ENCODE measurements at places on chromosomes 3 and 15.
A peak's percentile ranks its signal among the peaks of the same experiment; 100 is the strongest.

DNA sequence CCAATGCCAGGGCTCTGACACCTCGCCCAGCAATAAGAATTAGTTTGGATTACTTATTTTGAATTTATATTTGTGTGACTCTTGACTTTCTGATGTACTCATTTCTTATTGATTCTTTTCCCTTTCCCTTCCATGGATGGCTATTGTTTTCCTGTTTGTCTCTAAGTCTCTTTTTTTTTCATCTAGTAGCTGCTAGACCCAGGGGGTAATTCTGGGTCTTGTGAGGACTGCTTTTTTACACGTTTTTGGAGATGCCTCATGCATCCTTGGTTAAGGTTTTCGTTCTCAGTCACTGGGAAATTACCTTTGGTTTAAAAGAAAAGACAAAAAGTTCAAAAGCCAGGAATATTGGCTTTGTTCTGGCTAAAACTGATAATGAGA lies 70.2 kb upstream of the STRIT1 start:
- DNase-seq = no peak

DNA sequence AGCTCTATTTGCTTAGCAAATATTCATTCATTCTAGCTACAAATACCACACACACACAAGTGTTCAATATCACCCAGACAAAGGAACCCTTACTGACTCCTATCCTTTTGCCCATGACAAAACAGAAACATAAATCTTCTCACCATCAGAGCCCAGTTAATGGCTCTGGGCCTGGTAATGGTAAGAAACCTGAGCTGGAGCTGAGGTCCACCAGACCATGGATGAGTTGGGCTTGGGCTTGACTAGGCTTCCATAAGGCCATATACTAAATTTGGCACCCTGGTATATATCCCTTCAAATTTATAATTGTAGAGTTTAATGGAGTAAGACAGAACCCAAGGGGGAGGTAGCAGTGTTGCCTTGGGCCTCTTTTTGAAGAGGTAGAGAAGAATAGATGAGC lies 29.4 kb downstream of the GPR176 start:
- DNase-seq = no peak

GRCh38 chr15:101000271-101000681 lies 81.1 kb downstream of the LRRK1 start:
- DNase-seq = no peak

GRCh38 chr3:141940194-141940776 lies 63.8 kb downstream of the ATP1B3 start:
- DNase-seq = no peak

DNA sequence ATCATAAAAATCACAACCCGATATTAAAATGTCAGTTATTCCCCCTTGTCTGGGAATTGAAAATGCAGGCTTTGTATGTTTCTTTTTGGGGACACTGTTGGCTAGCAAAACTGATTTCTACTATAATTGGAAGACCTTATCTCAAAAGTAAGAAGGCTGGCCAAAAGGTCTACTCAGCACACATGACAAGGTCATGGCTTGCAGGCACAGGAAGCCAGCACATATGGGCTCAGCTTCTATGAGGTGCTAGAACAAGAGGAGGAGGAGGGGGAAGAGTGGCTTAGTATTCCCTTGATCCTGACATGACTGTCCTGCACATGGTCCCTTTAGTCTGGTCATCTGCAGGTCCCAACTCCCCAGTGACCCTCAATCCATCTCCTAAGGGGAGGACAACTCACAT lies 681.2 kb downstream of the SQOR start:
- DNase-seq = no peak

DNA sequence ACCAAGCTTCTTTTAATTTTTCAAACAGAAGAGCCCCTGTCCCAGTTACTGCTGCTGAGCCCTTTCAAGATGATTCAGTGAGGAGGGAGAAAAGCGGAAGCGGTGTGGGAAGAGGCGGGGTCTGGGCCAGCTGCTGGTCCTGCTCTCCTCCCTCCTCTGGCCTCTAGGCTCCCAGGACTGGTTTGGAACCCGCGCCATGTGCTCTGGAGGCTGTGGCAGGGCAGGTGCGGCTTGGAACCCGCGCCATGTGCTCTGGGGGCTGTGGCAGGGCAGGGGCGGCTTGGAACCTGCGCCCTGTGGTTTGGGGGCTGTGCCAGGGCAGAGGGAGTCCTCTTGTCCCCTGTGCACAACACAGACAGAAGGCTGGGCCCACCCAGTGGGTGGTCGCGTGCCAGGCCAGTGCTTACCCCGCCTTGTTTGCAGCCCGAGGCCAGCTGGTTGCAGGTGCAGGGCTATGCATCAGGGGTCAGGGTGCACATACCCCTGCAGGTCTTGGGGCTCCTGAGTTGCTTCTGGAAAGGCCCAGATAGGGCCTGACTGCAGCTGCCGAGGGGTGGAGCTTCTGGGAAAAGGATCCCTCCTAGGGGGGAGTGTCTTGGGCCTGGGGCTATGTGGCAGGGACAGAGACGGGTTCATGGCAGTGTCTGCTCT lies 12.2 kb downstream of the ALG1L2 start:
- DNase-seq = no peak

DNA sequence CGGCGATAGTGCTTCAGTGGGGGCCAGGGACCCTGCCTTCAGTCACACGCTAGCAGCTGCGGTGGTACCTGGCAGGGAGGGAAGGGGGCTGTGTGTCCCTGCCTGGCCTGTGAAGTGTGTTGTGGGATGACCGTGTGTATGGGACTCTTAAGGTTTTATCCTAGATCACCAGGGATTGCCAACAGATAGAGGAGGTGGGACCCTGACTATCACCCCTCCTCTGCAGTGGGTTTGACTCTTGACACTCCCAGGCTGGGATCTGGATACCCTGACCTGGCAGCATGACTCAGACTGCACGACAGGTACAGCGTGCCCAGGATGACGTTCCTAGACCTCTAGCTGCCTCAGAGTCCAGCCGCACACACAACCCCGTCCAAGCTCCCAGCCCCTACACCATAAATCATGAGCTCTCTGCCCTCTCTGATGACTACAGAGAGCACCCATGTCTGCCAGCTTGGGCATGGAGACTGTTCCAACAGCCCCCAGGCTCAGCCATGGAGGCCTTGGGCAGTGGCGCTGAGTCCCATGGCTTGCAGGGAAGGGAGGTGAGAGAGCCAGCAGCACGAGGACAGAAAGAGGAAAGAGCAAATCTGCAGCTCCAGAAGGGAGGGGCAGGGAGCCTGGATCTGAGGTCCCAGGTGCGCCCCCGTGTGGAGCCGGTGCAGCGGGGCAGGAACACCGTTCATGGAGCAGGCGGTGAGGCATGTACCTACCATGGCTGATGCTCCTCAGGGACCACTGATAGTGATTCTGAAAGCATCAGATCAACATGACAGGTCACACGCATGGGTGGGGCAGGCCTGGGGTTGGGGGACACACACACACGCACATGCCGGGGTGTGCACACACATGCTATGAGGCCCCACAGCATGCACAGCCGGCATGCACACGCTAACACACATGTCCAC lies 71.0 kb downstream of the ADAMTS7 start:
- DNase-seq = no peak

DNA sequence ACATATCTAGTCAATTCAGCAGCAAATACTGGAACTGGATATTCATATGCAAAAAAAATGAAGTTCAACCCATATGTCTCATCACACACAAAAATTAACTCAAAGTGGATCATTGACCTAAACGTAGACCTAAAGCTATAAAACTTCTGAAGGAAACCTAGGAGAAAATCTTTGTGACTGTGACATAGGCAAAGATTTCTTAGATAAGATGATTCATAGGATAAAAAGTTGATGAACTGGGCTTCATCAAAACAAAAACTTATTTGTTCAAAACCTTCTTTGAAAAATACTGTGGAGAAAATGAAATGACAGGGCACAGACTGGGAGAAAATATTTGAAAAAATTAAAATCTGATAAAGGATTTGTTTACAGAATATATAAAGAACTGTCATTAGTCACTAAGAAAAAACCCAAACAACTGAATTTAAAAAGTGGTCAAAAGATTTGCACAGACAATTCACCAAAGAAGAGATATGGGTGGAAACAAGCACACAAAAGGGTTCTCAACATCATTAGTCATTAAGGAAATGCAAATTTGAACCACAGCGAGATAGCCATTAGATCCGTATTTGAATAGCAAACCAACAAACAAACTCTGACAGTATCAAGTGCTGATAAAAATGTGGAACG lies 62.8 kb downstream of the ITGB5 start:
- no peak for DNase-seq

DNA sequence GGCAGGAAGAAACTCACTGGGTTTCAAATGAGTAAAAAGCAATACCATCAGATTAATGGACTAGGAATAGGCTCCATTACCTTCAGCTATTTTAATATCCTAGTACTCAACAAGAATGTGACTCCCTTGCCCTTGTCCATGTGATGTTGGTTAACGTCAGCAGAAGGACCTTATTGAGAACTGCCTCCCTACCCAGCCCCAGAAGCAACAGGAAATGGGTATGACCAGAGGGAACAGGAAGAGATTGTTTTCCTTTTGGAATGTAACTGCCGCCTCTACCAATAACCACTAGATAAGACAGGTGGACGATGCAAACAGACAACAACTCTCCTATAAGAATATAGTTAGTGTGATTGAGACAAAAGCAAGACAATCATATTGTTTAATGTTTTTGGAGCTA lies 10.4 kb upstream of the MME start:
- no peak for DNase-seq

DNA sequence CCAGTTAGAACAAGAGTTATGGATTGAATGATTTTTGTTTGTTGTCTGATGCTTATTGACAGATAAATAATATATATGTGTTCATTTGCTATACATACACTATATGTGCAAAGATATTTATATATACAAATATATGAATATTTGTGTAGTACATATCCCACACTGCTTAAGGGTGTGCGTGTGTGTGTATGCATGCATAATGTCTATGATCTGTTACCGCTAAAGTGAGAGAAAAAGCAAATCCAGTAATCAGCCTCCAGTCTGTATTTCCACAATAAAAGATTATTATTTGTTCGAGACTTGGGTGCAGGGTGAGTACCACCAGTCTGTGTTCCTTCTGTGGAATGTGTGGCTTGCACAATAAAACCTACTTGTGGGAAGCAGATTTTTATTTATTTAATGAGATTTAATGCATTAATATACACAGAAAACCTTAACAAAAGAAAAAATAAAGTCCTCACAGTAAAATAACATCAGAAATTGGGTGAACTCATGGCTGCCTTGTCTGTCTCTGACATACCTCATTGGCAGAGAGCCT lies 366.0 kb upstream of the TBL1XR1 start:
- DNase-seq = no peak

DNA sequence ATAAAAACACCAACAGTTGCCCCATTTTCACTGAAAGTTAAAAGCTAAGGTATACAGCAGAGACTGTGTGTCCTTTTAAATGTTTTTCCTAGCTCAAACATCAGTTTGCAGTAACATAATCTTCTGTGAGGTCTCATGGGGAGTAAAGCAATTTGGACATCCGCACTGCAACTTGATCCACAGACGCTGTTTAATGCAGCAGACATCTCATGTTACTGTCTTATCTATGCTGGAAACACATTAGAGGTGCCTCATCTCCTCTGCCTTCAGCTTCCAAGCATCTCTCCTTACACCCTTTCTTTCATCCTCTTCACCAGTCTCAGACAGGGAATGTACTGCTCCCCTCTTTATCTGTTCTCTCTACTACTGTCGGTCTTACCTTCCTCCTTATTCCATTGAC lies 53.7 kb upstream of the ATP11B start:
- no peak for DNase-seq

GRCh38 chr3:112579232-112579631 lies 17.4 kb downstream of the SLC35A5 start:
- DNase-seq = no peak

DNA sequence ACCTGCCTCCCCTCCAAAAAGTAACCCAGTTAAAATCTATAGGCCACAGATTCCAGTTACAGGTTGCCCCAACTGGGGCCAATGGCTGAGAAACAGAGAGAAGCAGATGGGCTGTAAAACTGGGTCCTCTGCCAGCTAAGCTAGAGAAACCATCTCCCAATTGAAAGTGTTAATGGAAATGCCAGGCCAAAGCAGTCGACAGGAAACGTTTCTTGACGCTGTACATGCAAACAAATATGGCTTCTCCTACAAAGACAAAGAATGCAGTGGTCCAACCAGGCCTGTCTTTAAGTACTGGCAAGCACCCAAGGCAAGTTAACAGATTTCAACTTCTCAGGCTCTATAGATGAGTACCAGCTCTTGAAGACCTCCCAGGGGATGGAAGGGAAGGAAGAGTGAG lies 71.3 kb downstream of the MAGI1 start:
- DNase-seq = no peak

GRCh38 chr15:101411581-101411980 lies 77.9 kb downstream of the PCSK6 start:
- DNase-seq = no peak

DNA sequence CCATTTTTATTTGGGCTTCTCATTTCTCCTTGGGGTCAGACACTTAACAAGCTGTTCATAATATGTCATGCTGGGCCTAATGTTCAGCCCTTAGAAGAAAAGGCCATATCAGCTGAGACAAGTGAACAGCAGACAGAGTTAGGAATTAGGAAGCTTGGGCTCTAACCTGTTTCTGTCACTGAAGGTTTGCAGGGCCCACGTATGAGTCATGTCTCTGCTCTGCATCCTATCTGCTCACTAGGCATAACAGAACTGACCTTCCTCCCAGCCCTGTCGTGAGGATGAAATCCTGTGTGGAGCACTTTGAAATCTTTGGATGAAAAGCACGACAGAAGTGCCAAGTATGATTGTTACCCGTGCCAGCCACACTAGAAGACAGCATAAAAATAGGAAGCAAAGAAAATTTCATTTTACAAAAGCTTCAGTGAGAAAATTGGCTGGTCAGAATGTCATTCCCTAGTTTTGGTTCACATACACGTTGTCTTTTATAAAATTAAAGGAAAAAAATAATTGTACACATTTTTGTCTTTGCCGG lies 26.5 kb upstream of the CD47 start:
- no peak for DNase-seq

GRCh38 chr3:150828997-150829396 lies 66.0 kb upstream of the SIAH2 start:
- DNase-seq = peak; percentile 6

DNA sequence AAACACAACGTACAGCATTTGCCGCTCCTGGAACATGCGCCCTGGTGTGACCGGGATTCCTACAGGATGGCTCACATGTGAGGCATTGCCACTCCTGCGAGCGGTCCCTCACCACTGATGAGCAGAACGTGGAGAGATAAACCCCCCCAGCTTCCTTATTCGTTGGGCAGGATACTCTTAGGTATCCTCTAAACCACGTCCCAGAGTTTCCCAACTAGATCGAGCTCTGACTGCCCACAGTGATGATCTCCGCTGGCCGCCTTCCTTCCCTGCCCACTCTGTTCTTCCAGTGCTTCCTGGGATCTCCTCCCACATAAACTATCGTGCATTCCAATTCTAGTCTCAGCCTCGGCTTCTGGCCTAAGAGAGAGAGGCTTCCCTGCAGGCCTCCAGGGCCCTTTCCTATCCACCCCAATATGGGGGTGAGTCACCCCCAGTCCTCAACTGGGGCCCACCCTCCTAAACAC lies 91.8 kb downstream of the TOP2B start:
- no peak for DNase-seq

DNA sequence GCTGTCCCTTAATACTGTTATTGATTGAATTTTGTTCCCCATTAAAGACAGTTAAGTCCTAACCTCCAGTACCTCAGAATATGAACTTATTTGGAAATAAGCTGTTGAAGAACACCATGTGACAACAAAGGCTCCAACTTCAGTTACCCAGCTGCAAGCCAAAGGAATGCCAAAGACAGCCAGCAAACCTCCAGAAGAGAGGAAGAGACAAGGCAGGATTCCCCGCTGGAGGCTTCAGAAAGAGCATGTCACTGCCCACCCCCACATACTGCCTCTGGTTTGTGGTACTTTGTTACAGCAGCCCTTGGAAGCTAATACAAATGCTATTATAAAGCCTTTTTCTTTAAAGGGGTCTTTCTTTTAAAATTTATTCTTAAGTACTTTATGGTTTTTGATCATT lies 18.4 kb upstream of the NEK10 start:
- no peak for DNase-seq

Measured in left renal cortex interstitium (tissue), 4 donors.